ENCODE measurements at places on chromosomes 12 and 14. TPM values are rescaled to one million over a fixed set of nuclear protein-coding genes. Genes with fewer than 3 reads are reported as not detected.

DNA sequence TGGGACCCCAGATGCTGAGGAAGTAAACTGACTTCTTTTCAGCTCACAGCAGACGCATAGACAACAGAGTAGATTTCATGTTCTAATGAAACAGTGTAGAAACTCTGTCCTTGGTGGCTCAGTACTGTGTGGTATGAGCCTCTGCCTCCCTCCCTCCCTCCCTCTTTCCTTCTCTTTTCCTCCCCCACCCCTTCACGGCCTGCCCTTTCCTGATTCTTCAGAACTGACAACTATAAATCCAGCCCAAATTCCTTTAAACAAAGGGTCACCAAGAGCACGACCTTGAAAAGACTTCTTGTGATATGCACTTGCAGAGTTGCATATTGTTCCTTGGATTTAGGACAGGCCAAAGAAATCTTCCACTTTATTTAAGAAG lies 164.0 kb downstream of the ETV6 start:
- peak; percentile 44 for ATAC-seq

DNA sequence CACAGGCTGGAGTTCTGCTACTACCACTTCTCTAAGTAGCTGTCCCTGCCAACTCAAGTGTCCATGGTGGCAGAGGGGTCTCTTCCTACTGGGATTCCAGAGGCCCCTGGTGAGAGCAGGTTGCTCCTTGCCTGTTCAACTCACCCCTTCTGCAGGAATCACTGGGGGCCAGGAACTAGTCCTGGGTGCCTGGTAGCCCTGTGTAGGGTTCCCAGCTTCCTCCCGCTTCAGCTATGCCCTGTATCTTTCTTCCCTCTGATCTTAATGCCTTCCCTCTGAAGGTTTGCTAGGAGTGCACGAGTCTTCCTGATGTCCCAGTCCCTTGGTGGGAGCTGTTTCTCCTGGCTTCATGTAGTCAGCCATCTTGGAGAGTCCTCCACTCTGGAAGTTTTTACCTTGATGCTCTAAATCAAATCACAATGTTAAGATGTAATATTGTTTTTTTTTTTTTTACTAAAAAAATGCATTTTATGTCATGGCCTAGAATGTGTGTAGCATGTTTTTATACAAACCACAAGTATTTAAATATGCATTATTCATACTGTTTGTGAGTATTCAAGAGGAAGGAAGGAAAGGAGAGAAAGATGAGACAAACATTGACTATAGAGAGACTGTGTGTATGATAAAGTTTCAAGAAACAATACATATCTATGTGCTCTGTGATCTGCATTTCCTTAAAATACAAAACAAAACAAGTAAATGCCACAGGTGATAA lies 54.7 kb downstream of the FRS2 start:
- ATAC-seq, result no peak

DNA sequence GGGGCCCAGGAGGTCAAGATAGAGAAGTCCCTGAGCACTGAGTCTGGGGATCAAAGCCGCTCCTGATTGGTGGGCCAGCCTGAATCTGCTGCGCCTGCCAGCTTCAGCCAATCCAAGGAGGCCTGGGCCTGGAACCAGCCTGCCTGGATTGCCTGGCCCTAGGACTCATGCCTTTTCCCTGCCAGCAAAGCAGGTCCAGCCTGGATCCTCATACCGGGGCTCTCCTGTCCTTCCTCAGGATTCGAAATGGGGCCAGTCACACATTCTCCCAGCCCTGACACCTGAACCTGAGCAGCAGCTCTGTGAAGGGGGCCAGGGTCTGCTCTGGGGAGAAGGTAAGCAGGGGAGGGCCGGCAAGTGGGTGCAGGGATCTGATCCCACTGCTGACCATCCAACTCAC lies 81.9 kb downstream of the NINJ2 start:
- ATAC-seq, result no peak

- ATAC-seq, result peak; percentile 90
Observed at GRCh38 chr12:71694099-71694820, 8.4 kb downstream of the TMEM19 start.

- ATAC-seq, result no peak
Observed at GRCh38 chr12:62800707-62801400, 134.1 kb downstream of the PPM1H start.

DNA sequence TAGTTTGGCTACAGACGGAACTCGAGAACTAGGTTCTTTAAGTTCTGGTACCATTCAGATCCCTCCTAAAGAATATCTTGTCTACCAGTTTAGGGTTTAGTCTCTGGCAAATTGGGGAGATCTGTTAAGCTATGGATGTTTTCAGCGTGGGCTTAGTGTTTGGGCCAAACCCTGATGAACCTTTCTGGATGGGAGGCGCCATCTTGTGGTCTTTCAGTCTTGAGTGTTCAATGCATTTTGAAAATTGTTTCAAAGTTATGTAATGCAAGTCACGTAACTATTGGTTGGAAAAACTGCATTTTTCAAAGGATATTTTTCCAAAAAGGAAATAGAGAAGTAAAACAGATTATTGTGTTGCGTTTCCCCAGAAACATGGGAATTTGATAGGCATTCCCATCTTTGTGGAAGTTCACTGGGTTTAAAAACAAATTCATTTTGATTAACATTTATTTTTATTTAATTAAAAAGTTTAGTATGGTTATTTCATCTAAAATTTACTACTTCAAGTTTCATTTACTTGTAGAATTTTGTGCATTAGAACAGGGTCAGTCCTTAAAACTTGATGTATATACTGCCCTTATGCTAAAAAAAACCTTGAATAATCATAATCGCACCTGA lies 169.0 kb downstream of the PRIMA1 start:
- no peak for ATAC-seq

- no peak for ATAC-seq
Observed at GRCh38 chr12:76450690-76451089, 102.5 kb upstream of the BBS10 start.

DNA sequence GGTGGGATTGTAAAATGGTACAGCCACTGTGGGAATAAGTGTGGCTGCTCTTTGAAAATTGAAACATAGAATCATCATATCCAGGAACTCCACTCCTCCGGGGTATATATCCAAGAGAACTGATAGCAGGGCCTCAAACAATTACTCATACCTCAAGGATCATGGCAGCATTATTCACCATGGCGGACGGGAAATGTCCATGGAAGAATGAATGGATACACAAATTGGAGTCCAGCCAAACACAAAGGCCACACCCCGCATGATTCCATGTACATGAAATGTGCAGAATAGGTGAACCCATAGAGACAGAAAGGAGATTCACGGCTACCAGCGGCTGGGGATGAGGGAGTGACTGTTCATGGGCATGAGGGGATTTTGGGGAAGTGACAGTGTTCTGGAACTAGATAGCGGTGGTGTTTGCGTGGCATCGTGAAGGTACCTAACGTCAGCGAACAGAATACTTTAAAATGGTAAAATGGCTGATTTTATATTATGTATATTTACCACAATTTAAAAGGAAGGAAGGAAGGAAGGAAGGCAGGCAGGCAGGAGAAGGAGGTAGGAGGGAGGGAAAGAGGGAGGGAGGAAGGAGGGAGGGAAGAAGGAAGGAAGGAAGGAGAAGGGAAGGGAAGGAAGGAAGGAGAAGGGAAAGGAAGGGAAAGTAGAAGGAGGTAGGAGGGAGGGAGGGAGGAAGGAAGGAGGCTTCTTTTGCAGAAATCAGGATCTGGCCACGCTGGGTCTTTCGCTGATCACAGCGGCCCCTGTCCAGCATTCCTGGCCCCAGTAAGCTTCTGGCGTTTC lies 14.1 kb upstream of the NCOR2 start:
- peak; percentile 69 for ATAC-seq

- ATAC-seq, result no peak
Observed at GRCh38 chr14:63543826-63544406, 739 bp upstream of the PPP2R5E start.

Gene RAD51AP1
- 4.1 TPM for total RNA-seq

DNA sequence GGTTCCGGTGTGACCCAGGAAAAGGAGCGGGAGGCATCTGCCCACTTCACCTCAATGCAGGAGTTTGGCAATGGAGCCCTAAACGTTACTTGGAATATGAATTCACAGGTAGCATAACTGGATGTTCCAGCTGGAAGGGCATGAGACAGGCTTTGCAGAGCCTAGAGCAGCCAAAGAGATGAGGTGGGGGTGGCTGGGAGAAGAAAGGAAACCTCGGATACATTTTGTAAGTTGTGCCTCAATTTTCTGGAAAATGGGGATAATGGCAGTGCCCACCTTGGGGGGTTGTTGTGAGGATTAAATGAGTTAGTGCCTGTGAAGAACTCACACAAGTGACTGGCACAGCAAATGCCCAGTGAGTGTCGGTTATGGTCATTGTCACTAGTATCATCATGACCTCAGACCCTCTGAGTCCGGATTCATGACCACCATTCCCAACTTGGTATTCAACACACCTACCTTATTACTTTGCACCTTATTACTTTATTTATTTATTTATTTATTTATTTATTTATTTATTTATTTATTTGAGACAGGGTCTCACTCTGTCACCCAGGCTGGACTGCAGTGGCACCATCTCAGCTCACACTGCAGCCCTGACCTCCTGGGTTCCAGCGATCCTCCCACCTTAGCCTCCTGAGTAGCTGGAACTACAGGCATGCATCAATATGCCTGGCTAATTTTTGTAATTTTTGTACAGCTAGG lies 56.0 kb downstream of the CLMN start:
- ATAC-seq, result no peak

- no peak for ATAC-seq
Observed at GRCh38 chr12:64538121-64538520, 72.2 kb upstream of the RASSF3 start.

Gene KCNA1
- total RNA-seq, result 0.11 TPM

Gene CISTR
- total RNA-seq, result not detected

Gene DEGS2
- 1.0 TPM for total RNA-seq

DNA sequence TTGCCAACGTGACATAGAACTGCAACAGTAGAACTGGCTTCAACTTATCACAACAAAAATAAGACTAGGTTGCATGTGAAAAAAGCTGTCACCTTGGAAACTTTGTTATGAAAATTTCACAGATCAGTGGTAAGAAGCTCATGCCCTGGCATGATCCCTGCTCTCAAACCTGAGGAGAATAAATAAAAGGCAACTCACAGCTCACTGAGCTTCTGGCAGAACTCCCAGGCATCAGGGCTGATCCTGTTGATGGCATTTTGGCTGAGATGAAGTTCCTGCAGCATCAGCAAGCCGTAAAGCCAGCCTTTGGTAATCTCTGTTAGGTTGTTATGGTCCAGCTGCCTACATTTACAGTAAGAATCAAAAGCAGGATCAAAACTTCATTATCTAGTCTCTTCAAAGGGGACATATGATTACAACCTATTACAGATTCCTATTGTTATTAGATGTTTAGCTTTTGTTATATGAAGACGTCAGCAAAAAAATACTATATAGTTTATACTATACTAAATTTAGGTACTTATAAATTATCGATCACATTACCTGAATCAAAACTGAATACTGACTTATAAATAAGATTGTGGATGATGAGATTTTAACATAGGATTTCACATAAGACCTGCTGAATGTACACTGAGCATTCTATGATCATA lies 32.0 kb downstream of the LRIG3 start:
- ATAC-seq, result peak; percentile 57

Gene SMCO2
- total RNA-seq, result 0.71 TPM

GRCh38 chr12:120873226-120873625 lies 30.9 kb downstream of the SPPL3 start:
- no peak for ATAC-seq

DNA sequence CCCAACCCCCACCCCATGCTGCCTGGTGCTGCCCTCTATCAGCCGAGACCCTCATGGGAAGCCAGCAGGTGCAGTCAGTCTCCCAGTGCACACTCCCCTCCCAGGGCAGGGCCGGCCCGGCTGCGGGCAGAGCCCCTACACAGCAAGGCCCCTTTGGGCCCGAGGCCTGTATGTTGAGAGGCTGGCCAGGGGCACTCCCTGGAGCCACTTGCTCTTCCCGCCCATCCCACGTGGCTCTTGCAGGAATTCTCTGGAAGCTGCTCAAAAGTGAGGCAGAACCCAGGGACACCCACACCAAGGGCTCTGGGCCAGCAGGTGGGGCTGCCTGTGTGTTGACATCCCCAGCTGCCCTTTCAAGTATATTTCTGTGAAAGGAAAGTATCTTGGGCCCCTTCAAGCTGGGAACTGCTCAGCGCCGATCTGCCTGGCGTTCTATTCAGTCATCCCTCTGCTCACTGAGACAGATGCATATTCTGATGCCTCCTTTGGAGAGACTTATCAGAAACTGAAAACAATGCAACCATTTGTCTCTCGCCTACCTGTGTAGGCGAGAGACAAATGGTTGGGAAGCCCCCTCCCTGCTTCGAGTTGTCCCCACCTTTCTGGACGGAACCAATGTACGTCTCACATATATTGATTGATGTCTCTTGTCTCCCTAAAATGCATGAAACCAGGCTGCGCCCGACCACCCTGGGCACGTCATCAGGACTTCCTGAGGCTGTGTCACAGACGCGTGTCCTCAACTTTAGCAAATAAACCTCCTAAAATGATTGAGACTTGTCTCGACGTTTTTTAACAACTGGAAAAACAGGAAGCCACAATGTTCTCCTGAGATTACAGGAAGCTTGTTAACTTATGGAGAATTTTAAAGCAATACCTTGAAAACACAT lies 6.0 kb downstream of the GPR132 start:
- ATAC-seq, result peak; percentile 76

Gene PPM1H
- 7.6 TPM for total RNA-seq

Gene SRSF5
- total RNA-seq, result 335 TPM

GRCh38 chr14:24364841-24365240 lies 3.1 kb upstream of the NFATC4 start:
- no peak for ATAC-seq

- ATAC-seq, result no peak
Observed at GRCh38 chr12:27810756-27811155, 30.7 kb upstream of the MANSC4 start.

Gene KRT2
- not detected for total RNA-seq

Gene CLEC1B
- not detected for total RNA-seq

- peak; percentile 78 for ATAC-seq
Observed at GRCh38 chr14:52325126-52325525, 11.0 kb downstream of the PTGER2 start.

GRCh38 chr12:108964371-108965352 lies 56.2 kb downstream of the SVOP start:
- no peak for ATAC-seq

DNA sequence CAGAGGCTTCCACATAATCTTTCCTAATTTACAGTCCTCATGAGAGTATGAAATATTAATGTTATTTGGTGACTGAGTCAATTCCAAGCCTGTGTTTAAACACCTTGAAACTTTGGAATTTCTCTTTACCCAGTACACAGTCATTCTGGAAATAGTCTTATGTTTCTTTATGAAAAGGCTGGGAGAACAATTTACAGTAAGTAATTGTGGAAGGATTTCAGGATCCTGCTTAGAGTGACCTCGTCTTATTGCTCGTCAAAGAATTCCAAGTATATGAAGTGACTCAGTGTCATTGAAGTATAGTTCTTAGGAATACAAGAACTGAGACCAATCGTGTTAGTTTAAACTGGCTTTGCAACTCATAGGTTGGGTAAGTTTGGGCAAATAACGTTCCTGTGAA lies 634.2 kb downstream of the SLC16A7 start:
- ATAC-seq, result no peak

- no peak for ATAC-seq
Observed at GRCh38 chr12:11710906-11711305, 61.4 kb downstream of the ETV6 start.

- no peak for ATAC-seq
Observed at GRCh38 chr12:103244596-103244995, 251.2 kb downstream of the C12orf42 start.

- no peak for ATAC-seq
Observed at GRCh38 chr12:127450826-127451225, 816.1 kb upstream of the TMEM132C start.

GRCh38 chr12:7601406-7601805 lies 64.3 kb downstream of the APOBEC1 start:
- ATAC-seq, result no peak

GRCh38 chr14:52609445-52610044 lies 56.9 kb downstream of the GPR137C start:
- ATAC-seq, result no peak

Gene GLT8D2
- total RNA-seq, result 3.0 TPM

Gene MMP19
- total RNA-seq, result 3.1 TPM

Gene FUT8
- total RNA-seq, result 30.4 TPM
